ENCODE measurements at places on chromosomes 3 and 15. TPM values are rescaled to one million over a fixed set of nuclear protein-coding genes. Genes with fewer than 3 reads are reported as not detected.

SOX14 gene
- not detected for total RNA-seq

FBXL2 gene
- not detected for total RNA-seq

AQR gene
- 39.6 TPM for total RNA-seq

MNS1 gene
- 0.78 TPM for total RNA-seq
